Activated CD4-positive, alpha-beta T cell treated with anti-CD3 and anti-CD28 coated beads, Interleukin-2, amount 50 U/mL, for 48 hours (primary cell): ENCODE measurements at places on chromosomes 4 and X.

DNA sequence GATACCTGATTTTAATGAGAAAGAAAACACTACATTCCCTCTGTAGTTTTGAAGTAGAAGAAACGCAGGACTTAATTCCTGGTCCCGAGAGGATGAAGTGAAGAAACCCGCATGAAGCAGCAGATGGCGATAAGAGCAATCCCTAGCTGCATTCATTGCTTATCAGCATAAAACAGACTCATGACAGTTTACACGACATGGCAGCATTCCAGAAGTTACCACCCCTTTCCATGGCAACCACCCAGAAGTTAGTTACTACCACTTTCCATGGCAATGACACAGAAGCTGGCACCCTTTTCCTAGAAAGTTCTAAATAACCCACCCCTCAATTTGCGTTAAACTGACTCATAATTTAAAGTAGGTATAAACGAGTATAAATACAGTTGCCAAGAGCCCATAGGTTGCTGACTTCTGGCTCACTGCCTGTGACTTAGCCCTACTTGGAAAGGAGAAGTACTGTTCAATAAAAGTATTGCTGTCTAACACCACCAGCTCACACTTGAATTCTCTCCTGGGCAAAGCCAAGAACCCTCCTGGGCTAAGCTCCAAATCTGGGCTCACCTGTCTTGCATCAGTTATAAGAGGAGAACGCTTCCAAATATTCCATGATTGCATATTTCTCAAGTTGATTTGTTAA is 5.5 kb upstream of the XAGE2 start:
- DNase-seq: no peak

DNA sequence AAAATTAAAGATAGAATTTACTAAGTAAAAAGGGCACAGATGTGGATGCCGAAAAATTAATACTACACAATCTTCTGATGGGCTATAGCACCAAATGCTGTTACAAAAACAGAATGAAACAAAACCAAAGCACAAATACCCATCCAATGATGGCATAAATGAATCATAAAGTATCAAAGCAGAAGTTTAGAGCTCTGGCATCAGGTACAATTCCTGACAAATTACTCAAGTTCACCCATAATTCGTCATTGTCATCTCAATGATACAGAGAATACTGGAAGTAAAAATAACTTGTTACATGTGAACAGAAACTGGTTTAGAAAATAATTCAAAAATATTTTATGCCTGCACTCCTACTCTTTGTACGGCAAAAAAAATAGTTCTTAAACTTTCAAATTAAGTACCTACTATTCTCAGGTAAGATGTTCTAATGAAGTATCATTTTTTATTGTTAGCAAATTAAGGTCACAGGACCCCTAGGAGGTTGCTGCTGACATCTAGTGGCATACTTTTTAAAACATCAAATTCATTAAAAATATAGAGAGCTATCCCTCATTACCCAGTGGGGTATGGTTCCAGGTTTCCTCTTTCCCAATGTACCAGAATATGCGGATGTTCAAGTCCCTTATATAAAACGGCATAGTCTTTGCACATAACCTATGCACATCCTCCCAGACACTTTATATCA is 126.1 kb downstream of the INPP4B start:
- no peak for DNase-seq

DNA sequence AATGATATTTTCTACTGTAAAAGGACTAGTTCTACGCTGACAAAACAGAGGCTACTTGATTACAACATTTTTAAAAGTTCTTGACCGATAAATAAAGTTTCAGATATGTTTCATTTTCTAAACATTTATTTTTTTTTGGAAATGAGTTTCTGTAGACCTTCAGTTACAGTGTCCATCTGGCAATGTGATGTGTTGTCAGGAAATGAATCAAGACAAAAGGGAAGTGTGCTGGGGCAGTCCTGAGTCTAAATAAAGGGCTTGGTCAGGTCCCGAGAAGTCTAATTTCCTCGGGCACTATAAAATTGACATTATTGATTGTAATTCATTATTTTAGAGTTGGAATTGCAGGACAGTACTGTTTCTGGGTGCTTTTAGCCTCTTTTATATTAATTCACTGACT is 57.0 kb upstream of the FTHL17 start:
- no peak for DNase-seq

DNA sequence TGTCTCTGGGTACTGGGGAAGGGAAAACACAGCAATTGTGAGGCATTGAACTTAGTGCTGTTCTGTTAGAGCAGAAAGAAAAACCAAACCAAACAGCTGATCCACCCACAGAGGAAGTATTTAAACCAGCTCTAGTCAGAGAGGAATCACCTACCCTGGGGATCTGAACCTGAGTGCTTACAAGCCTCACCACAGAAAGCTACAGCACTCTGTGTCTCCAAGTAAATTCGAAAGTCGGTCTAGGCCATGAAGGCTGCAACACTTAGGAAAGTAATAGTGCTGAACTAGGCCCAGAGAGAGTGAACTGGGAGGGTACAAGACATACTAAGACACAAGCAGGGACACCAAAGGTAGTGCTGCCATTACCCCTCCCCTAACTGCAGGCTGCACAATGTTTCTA is 142.2 kb upstream of the CXorf51A start:
- DNase-seq: no peak

- DNase-seq: no peak
Measured at GRCh38 chr4:176729489-176729888, 63.2 kb downstream of the VEGFC start.

- DNase-seq: no peak
Measured at GRCh38 chr4:165060938-165061337, 7.3 kb downstream of the TRIM75 start.
